ENCODE measurements at places on chromosomes 5 and 9.
A peak's percentile ranks its signal among the peaks of the same experiment; 100 is the strongest.

DNA sequence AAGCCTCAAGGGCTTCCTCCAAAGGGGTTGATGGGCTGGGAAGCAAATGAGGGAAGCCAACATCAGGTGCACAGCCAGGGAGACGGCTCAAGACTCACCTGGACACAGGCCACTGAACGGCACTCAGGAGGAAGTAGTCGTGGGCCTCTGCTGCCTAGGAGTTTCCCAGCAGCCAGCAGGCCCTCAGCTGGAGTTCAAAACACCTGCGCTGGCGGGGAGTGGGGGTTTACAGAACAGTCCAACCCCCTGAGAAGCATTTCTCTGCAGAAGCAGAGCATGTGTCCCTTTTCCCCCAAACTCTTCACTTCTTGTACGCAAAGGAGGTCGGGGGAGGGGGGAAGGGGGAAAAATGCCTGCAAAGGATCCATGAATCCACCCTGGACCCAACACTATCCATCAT, 2.3 kb downstream of the WHRN start:
- no peak for DNase-seq

- DNase-seq, result no peak
Observed at GRCh38 chr5:103456476-103456875, 106.1 kb downstream of the NUDT12 start.

DNA sequence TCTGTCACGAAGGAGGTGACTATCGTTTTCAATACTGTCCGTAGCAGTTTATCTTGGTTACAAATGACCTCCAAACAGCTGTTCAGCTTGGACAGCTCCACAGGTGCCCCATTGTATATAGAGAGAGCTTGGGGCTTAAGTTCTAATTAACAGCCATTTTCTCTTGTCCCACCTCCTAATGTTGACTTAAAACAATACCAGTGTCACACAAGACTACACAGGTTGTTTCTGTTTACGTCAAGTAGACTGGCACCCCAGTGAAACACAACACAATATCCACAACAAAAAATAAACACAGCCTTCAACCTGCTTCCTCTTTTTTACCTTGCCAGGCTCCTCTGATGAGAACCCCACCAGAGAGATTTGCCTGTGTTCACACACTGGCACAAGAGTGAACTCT, 39.8 kb upstream of the TLE1 start:
- DNase-seq, result no peak

DNA sequence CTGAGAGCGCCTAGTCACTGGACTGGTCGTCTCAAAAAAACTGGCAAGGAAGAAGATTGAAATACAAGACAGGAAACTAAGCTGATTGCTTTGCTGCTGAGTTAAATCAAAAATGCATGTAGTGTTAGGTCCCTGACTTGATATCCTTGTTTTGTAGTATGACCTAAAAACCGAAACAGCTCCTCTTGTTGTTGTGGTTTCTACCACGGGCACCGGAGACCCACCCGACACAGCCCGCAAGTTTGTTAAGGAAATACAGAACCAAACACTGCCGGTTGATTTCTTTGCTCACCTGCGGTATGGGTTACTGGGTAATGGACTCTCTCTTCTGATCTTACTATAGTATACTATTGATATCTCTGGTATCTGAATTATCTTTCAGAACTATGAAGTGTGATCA, 4.3 kb downstream of the MTRR start:
- no peak for DNase-seq

GRCh38 chr5:146529984-146530383, 14.0 kb upstream of the GPR151 start:
- no peak for DNase-seq

DNA sequence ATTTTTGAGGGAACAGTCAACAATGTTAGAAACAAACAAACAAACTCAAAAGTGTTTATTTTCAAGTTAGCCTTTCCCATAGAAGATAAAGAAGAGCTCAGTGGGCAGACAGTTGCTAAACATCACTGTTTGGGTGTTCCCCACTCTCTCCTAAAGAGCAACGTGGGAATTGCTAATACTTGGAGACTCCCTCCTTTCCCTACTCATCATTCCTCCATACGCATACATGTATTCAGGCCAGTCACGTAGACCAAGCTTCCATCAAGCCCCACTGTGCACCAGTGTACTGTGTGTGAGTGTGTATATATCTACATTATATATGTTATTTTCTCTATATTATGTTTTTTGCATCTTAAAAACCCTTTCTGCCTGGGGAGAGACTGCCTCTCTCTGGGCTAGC, 115.0 kb upstream of the EGFLAM start:
- no peak for DNase-seq

DNA sequence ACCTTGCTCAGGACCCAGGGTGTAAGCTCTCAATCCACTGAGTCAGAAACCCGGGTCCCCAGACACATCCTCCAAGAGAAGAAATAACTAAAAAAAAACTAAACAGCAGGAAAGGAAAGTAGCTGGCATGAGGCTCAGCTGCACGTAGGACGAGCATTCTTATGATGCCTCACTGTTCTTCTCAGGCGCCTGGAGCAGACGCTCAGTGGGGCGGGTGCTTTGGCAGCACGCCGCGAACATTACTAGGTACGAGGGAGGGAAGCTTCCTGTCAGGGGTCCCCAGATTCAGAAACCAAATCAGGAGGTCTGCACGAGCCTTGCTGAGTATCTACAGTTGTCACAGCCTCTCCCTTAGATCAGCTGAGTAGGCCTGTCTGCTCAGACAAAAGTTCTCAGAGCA, 85.8 kb downstream of the SECISBP2 start:
- DNase-seq, result no peak

- no peak for DNase-seq
Observed at GRCh38 chr5:140249536-140249935, 53.4 kb downstream of the PFDN1 start.

- DNase-seq, result peak; percentile 2
Observed at GRCh38 chr5:126972062-126972895, 58.1 kb downstream of the MARCHF3 start.
